ENCODE measurements at places on chromosomes 7 and 10.

GRCh38 chr7:43725251-43725650 lies 4.1 kb downstream of the COA1 start:
- no peak for DNase-seq

DNA sequence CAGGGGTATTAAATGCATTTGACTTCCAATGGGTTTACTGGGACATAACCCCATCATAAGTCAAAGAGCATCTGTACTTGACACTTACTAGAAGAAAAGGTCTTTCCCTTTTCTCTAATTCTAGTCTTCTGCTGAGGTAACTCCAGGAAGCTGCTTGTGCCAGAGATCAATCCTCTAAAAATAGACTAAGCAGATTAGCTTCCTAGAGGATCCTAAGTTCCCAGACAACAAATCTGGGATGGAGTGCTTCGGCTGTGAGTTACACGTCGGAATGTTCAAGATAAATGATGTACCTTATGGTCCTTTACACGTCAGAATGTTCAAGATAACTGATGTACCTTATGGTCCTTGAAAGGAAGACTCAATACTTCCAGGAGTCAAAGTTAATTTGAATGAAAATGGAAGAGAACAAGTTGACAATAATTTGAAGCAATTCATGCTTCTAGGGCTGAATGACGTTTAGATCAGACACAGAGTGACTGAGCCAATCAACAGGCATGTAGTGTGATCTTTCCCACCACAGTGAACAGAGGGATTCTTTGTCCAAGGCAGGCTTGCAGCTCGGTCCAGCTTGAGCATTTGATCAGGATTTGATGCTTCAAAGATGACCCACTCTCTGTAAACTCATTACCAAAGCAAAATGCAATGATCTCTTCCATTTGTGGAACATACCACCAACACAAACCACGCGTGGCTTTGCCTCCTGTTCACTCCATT lies 63.8 kb downstream of the SLC37A3 start:
- DNase-seq = no peak

DNA sequence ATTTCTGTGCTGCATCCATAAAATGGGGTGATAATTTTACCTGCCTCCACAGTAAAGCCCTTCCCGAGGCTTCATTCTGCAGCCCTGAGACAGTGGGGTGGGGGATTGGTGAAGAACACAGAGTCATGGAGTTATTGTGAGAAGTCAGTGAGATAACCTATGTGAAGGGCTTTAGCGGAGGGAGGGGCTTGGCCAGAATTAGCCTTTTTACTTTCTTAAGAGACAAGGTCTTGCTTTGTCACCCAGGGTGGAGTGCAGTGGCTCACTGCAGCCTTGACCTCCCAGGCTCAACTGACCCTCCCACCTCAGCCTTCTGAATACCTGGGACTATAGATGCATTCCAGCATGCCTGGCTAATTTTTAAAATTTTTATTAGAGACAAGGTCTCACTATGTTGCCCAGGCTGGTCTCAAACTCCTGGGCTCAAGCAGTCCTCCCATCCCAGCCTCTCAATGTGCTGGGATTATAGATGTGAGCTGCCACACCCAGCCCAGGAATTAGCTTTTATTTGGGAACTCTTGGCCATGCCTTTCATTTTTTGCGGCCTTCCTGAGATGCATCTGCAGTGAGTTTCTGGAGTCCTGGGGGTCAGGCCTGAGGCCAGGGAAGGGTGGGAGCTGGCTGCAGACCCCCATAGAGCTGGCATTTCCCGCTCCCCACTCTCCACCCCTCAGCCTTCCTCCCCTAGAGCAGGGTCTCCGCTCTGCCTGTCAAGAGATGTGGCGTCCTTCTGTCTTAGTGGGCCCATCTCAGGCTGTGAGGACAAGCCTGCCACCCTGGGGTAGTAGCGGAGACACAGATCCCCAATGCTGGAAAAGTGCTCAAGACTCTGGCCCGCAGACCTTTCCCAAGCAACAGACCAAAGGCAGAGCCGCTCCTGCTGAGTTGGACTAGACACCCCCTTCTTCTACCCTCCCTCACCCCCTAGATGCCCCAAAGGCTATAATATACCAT lies 77.0 kb downstream of the ZMIZ1 start:
- no peak for DNase-seq

DNA sequence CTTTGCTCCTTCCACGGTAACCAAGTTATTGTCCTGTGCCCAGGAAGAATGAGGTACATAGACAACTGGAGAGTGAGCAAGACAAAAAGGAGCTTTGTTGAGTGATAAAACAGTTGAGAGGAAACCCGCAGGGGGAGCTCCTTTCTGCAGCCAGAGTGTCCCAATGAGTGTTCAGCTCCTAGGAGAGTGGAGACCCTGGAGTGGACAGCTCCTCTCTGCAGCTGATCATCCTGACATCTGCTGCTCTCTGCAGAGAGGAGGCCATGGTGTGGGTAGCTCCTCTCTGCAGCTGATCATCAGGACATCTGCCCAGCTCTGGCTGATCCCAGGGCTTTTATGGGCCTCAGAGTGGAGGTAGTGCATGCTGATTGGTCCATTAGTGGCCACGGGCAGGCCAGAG lies 53.4 kb upstream of the PCDH15 start:
- DNase-seq = no peak

- DNase-seq = no peak
Measured at GRCh38 chr7:153829525-153829924, 222.7 kb upstream of the DPP6 start.

DNA sequence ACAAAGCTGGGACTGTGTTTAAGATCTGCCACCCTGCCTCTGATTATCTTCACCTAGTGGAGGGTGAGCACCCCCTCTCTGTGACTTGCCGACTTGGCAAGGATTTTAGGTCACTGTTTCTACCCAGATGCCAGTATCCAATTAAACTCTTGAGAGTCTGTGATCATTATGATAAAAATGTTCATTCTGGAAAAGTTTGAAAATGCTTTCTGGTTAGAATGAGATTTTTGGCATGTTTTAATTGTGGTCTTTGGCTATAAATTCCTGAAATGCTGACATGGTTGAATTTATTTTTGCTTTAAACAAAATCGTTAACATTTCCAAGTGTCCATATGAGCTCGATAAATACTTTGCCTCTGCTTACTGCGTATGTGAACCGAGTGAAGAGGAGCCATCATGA lies 221.4 kb downstream of the BICC1 start:
- no peak for DNase-seq

- no peak for DNase-seq
Measured at GRCh38 chr10:44966129-44966815, 6.7 kb downstream of the RASSF4 start.

- no peak for DNase-seq
Measured at GRCh38 chr7:132544999-132545398, 31.3 kb downstream of the PLXNA4 start.

DNA sequence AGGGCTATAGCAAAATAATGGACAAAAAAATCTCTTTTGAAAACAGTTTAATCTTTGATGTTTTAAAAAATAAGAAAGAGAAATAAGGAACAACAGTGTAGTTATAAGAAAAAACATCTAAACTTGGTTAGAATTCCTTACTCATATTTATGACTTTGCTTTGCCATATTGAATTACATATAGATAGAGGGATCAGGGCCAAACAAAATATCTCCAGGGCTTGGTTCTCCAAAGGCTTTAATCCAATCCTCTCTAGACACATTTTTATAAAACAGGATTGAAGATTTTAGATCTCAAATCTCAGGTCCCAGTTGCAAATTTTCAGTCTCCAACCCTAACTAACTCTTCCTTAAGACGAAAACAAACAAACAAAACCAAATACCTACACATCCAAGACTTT lies 72.6 kb upstream of the RHOBTB1 start:
- DNase-seq = no peak
